ENCODE measurements at places on chromosomes 6 and 20. TPM values are rescaled to one million over a fixed set of nuclear protein-coding genes. Genes with fewer than 3 reads are reported as not detected.
A peak's percentile ranks its signal among the peaks of the same experiment; 100 is the strongest.

The C20orf173 gene
- not detected for polyA plus RNA-seq

The SLC22A7 gene
- polyA plus RNA-seq = not detected

The PRSS35 gene
- polyA plus RNA-seq = not detected

The PDRG1 gene
- 21.5 TPM for polyA plus RNA-seq

GRCh38 chr6:169825558-169826225 lies 74.3 kb downstream of the ERMARD start:
- no peak for DNase-seq

GRCh38 chr20:53100476-53100911 lies 128.3 kb downstream of the TSHZ2 start:
- no peak for DNase-seq

GRCh38 chr6:22970004-22970403 lies 400.6 kb downstream of the HDGFL1 start:
- DNase-seq = no peak

DNA sequence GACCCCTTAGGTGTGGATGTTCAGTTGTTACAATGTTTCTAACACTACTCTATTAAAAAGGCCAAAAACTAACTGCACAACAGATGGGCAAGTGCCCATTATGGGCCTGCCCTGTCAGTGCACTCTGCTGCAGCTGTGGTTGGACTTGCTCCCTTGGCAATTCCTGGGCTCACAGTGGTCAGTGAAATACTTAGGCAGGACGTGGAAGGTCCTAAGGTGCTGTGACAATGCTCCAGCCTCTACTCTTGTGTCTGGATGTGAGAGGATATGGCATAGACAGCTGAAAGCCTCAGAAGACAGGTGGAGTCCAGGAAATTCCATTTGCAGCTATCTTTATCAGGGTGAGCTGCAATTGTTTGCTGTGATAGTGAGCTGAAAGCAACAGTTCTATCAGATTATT lies 136.5 kb upstream of the OLIG3 start:
- no peak for DNase-seq

DNA sequence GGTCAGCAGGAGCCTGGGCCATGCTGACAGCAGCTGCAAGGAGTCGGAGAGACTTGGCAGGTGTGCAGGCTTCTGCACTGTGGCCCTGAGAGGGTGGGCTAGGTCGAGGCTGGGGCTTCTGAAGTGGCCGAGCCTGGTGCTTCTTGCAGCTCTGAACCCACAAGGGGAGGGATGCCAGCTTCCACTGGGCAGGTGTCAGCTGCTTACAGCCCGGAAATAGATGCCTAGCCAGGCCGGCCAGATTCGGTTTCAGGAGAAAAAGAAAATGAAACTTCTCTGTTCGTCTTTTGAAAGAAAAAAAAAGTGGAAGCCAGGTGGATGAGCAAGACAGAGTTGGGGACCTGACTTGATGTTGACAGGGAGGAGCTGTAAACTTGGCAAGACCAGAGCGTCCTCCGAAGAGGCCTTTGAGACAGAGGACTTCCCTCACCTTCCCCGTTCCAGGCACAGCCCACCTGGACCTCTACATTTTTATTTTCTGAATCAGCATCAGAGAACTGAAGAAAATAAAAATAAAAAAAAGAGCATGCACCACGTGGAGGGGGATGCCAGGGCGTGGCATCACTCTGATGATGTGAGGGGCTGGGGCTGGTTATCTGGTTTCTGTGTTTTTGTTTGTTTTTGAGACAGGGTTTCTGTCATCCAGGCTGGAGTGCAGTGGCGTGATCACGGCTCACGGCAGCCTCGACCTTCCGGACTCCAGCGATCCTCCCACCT lies at the start of gene ZBP1:
ZBP1 (minus strand) TSS at position 153 of the 717 bp plus-strand sequence; CDS start at position 22, 131 bp downstream.
- DNase-seq = peak; percentile 91

DNA sequence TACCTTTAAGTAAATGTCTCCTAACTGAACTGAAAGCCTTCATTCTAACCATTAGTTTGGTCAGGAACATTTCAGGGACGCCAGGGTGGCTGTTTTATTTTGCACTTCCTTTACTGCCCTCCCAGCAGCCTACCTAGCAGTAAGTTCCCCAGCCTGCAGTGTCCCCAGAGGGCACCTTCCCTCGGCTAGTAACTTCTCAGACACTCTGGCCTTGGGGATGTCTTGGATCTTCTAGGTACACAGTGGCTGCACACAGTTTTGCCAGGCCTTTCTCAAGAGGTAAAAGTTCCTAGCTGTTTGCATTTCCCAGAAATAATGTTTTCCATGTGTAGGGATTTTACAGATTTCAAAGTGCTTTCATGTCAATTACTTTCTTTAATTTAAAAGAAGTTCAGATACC lies 378 bp upstream of the LAMA2 start:
- no peak for DNase-seq

Data from CD4-positive, CD25-positive, alpha-beta regulatory T cell (primary cell).